Activated T-cell treated with anti-CD3 and anti-CD28 coated beads for 1 hour (primary cell): ENCODE measurements at places on chromosomes 4 and X.

DNA sequence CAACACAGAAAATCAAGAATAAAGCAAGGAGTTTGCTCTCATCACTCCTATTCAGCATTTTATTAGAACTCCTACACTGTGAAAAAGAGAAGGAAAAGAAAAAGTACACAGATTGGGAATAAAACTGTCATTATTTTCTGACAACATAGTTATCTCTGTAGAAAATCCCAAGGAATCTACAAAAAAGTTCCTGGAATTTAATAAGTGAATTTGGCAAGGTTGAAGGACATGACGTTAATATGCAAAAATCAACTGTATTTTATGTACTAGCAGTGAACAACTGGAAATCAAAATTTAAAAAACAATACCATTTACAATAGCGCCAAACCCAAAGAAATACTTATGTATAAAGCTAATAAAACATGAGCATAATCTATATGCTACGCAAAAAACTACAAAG is 26.3 kb downstream of the CHIC2 start:
- no peak for DNase-seq

GRCh38 chr4:170428929-170429328 is 339.2 kb upstream of the AADAT start:
- DNase-seq = no peak

GRCh38 chr4:56859841-56860240 is 38.3 kb upstream of the SPINK2 start:
- DNase-seq = no peak

DNA sequence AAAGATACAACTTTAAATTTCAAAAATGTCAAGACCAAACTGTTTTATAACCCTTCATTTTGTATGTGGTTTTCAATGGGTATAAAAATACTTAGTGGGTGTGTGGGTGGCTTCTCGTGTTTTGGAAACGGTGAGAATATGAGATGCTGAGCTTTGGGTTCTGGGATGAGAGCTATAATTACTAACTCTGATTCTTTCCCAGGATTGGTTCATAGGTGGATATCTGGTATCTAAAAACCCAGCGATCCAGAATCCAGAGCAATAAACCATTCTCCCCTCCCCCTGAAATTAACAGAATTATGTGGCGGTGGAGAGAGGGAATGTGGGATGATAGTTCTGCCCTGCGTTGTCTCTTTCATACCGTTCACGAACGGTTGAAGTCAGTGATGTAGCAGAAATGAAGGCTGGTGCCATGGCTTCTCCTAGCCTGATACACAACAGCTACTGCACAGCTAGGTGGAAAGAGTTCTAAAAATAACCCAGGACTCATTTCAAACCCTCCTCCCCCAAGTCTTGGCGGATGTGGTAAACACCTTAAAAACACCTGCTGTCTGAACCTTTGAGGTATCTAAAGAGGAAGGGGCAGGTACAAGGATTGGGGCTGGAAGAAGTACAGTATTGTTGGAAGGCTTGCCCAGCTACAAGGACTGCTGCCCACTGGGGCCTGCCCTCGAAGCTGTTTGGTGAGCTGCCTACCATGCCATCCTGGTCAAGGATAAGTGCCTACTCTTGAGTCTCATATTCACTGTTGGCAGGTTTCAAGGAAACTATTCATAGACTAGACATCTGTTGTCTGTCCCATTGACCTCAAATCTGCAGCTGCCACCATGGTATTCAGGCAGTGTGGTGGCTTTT is 44.5 kb downstream of the SEPTIN11 start:
- peak; percentile 19 for DNase-seq

DNA sequence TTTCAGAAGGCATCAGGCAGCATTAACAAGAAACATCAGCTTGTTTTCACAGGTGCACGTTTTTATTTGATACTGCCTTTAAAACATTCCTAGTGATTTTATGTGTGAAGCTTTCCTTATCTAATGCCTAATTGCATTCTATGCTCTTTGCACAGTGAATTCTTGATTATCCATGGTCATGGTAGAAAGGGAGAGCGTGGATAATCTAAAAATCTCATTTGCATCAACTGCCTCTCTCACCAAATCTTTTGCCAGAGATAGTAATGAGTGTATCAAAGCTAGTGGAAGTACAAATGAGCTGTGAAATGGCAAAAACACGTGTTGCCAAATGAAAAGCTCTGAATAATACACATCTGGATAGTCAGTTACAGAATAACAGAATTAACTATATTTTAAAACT is 170.5 kb downstream of the NAA11 start:
- DNase-seq = no peak

GRCh38 chrX:138082251-138082650 is 516.3 kb downstream of the ZIC3 start:
- DNase-seq = no peak

DNA sequence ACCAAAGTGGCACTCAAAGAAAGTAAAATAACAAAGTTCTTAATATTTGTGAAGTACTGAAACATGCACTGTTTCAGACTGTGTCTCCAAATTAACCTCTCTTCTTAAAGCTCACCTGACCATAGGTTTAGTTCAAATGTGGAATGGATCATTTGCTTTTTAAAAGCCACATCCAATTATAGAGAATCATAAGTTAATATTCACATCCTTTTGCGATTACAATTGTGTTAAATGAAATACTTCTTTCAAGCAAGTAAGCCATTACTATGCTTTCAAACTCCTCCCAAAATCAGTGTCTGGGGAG is 95.3 kb upstream of the PTPN13 start:
- no peak for DNase-seq
